ENCODE measurements at places on chromosomes 6 and 20. TPM values are rescaled to one million over a fixed set of nuclear protein-coding genes. Genes with fewer than 3 reads are reported as not detected.

The OTOR gene
- not detected for total RNA-seq

GRCh38 chr6:30816791-30817739 is 67.3 kb upstream of the DDR1 start:
- no peaks in the 10 kb centered on the region for H3K4me1 ChIP-seq
- no peaks in the 10 kb centered on the region for H3K36me3 ChIP-seq
- no peaks in the 10 kb centered on the region for H3K27me3 ChIP-seq
- H3K27ac ChIP-seq = no peak overlapping the region
- no peak for DNase-seq
- no peak overlapping the region for H3K4me3 ChIP-seq

The PRPF6 gene
- total RNA-seq = 73.5 TPM

DNA sequence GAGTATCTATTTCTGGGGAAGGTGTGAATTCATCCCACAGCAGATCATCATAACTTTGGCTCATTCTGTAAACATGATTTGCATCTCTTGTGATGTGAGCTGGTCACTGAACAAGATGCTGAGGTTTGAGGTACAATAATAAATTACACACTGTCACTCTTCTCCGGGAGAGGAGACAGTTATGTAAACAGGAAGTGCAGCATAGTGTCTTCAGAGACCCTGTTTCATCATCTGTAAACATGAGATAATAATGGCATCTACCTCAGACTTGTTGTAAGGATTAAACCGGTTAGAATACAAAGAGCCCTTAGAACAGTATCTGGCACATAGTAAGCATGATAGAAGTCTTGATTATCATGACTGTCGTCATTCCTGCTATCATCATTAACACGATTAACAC is 125.2 kb downstream of the TBC1D7 start:
- no peak overlapping the region for H3K27ac ChIP-seq
- H3K36me3 ChIP-seq = no peaks in the 10 kb centered on the region
- H3K4me1 ChIP-seq = peaks cover 6% of the 10 kb centered on the region
- no peak overlapping the region for H3K4me3 ChIP-seq

GRCh38 chr6:168411130-168411529 is 29.9 kb upstream of the SMOC2 start:
- no peak for DNase-seq
- H3K4me3 ChIP-seq = no peak overlapping the region
- no peak overlapping the region for H3K27ac ChIP-seq
- no peaks in the 10 kb centered on the region for H3K4me1 ChIP-seq
- H3K36me3 ChIP-seq = no peaks in the 10 kb centered on the region
- no peaks in the 10 kb centered on the region for H3K27me3 ChIP-seq

The FAM217A gene
- not detected for total RNA-seq

DNA sequence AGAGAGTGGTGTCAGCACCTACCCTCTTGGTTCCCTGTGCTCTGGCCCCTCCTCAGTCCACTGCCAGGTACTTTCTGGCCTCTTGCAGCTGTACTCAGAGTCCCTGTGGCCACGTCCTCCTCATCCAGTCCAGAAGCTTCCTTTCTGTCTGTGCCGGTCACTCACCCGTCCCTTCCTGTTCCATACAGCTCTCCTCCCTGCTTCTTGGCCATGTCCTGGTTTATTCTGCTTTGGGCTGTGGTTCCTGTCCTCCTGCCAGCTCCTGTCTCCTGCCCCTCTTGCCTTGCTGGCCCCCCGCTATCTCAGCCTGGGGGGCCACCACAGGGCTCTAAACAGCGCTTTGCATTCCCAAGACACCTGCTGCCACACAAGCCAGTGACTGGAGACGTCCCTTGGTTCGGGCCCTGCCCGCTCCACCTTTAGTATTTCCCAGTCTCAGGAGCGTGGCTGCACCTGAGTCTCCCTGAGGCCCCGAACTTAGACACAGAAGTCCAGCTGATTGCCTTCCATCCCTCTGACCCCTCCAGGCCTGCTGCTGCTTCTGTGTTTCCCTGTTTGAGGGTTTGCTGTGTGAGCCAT is 15.5 kb upstream of the RBM38 start:
- peaks cover 40% of the 10 kb centered on the region for H3K36me3 ChIP-seq
- H3K4me3 ChIP-seq = no peak overlapping the region
- peaks cover 7% of the 10 kb centered on the region for H3K4me1 ChIP-seq

DNA sequence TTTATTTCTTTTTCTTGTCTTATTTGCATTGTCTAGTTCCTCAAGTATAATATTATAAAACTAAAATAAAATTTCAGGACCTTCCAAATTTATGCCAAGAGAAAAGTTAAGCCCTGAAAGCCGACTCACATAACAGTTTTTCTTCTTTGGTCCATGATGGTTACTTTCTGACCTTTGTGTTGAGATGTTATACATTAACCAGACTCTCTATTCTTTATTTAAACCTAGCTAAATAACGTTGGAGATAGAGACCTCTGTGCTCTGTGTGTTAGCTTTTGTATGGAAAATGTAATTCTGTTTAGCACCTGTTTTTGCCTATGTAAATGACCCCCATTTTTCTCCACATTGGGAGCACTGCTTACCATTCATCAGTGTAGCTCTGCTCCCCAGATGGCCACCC is 352.4 kb downstream of the CD109 start:
- no peaks in the 10 kb centered on the region for H3K27me3 ChIP-seq
- H3K36me3 ChIP-seq = no peaks in the 10 kb centered on the region
- H3K4me1 ChIP-seq = no peaks in the 10 kb centered on the region

The MYL9 gene
- total RNA-seq = 23.5 TPM

The PSORS1C2 gene
- total RNA-seq = not detected

GRCh38 chr20:35947489-35947888 is 6.8 kb downstream of the SCAND1 start:
- peaks cover 3% of the 10 kb centered on the region for H3K4me1 ChIP-seq
- H3K27me3 ChIP-seq = no peaks in the 10 kb centered on the region
- no peak overlapping the region for H3K27ac ChIP-seq
- peak; percentile 86 for DNase-seq
- H3K36me3 ChIP-seq = peaks cover 5% of the 10 kb centered on the region

GRCh38 chr6:142870787-142871415 is 74.1 kb downstream of the HIVEP2 start:
- no peaks in the 10 kb centered on the region for H3K36me3 ChIP-seq
- no peak overlapping the region for H3K4me3 ChIP-seq
- H3K27me3 ChIP-seq = no peaks in the 10 kb centered on the region
- H3K27ac ChIP-seq = no peak overlapping the region
- DNase-seq = no peak

DNA sequence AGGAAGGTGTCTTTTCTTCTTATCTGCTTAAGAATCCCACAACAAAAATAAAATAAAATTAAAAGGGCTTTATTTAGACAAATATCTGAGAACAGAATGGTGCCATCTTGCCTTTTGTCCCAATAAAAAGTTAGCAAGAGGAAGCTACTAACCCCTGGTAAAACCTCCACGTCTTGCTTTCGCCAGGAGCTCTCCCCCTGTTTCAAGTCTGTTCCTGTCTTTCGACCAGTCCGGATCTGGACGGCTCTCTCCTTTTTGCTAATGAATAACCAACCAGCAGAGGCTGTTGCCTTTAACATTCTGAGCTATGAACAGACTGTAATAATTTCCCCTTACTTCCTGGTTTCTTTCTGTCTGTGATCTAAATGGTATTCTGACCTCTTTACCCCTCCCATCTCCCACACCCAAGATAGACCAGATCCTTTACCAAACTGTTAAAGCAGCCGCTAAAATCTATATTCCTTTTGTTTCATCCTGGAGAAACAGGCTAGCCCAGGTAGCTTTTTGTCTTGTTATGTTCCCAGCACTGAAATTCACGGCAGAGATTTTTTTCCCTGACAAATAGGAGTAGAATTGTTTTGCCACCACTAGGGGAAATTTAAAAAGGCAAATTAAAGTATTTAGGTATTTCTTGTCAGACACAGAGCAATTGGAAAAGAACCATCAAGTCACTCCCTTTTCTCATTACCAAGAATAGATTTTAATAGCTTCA is at the start of gene FRK:
FRK (minus strand) TSS at position 320 of the 712 bp plus-strand sequence. CDS start 580 bp downstream, outside the sequence.
- peak; percentile 49 for DNase-seq
- no peaks in the 10 kb centered on the region for H3K36me3 ChIP-seq
- no peaks in the 10 kb centered on the region for H3K27me3 ChIP-seq
- no peak within 1 kb of the TSS for H3K4me3 ChIP-seq

The PRSS16 gene
- 11.8 TPM for total RNA-seq

The PABPC1L gene
- 49.1 TPM for total RNA-seq

DNA sequence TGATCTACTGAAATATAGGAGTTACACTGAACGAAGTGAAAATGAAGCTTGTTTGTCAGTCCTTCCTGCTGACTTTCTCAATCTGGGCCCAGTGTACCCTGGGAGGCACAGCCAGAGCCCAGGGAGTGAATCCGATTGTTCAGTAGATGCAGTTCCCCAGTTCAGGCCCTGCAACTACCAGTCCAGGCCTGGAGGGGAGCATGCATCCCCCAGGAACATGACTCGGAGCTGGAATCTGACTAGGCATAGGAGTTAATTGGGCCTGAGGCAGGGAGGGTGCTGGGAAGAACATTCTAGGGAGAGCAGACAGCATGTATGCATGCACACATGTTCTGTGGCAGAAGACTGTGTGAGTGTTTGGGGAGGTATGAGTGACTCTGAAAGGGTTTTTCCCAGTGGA is 42.1 kb downstream of the PHACTR3 start:
- H3K4me1 ChIP-seq = no peaks in the 10 kb centered on the region
- H3K27ac ChIP-seq = no peak overlapping the region
- H3K4me3 ChIP-seq = no peak overlapping the region
- DNase-seq = no peak

The TMEM170B gene
- total RNA-seq = 8.6 TPM

DNA sequence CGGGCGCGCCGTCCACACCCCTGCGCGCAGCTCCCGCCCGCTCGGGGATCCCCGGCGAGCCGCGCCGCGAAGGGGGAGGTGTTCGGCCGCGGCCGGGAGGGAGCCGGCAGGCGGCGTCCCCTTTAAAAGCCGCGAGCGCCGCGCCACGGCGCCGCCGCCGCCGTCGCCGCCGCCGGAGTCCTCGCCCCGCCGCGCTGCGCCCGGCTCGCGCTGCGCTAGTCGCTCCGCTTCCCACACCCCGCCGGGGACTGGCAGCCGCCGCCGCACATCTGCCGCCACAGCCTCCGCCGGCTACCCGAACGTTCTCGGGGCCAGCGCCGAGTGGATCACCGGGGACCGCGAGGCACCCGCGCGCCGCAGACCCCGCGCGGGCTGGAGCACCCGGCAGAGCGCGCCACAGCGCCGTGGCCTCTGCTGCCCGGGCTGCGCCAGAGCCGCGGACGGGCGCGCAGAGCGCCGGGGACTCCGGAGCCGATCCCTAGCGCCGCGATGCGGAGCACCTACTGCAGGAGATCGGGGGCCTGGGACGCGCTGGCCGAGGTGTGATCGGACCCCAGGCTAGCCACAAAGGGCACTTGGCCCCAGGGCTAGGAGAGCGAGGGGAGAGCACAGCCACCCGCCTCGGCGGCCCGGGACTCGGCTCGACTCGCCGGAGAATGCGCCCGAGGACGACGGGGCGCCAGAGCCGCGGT is at the start of gene BMP2:
BMP2 (plus strand) TSS at position 151 of the 692 bp plus-strand sequence. CDS start 2,441 bp downstream, outside the sequence.
- peak; percentile 61 for DNase-seq

The C6orf58 gene
- total RNA-seq = not detected

The B4GALT5 gene
- 53.2 TPM for total RNA-seq

GRCh38 chr6:11769244-11769643 is 9.4 kb downstream of the ADTRP start:
- H3K27ac ChIP-seq = no peak overlapping the region
- no peaks in the 10 kb centered on the region for H3K36me3 ChIP-seq
- H3K27me3 ChIP-seq = no peaks in the 10 kb centered on the region
- no peak for DNase-seq
- no peak overlapping the region for H3K4me3 ChIP-seq

DNA sequence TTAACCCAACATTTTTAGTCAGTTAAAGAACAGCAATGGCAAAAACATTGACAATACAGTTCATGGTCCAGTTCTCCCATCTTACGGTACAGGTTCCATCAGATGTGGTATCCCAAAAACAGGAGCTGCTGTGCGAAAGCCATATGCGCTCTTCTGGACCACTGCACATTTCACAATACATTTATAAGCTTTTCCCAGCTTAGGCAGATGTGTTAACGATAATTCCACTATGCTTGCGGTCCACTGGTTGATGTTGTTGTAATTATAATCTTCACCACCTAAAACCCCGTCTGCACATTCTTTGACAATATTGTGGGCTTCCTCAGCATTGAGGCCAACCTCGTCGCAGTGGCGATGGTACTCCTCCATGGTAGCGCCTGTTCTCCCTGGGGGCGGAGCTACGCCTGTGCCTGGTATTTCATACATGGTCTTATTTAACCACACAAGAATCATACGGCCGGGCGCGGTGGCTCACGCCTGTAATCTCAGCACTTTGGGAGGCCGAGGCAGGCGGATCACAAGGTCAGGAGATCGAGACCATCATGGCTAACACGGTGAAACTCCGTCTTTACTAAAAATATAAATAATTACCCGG is 52.0 kb downstream of the BFSP1 start:
- H3K36me3 ChIP-seq = no peaks in the 10 kb centered on the region
- DNase-seq = no peak
- no peaks in the 10 kb centered on the region for H3K27me3 ChIP-seq
- H3K4me1 ChIP-seq = no peaks in the 10 kb centered on the region
- no peak overlapping the region for H3K27ac ChIP-seq

GRCh38 chr6:37648465-37649330 is 49.0 kb downstream of the MDGA1 start:
- peaks cover 11% of the 10 kb centered on the region for H3K4me1 ChIP-seq
- H3K36me3 ChIP-seq = no peaks in the 10 kb centered on the region
- H3K4me3 ChIP-seq = peak overlapping the region; percentile 60
- DNase-seq = peak; percentile 98
- peaks cover 45% of the 10 kb centered on the region for H3K27me3 ChIP-seq
- no peak overlapping the region for H3K27ac ChIP-seq

DNA sequence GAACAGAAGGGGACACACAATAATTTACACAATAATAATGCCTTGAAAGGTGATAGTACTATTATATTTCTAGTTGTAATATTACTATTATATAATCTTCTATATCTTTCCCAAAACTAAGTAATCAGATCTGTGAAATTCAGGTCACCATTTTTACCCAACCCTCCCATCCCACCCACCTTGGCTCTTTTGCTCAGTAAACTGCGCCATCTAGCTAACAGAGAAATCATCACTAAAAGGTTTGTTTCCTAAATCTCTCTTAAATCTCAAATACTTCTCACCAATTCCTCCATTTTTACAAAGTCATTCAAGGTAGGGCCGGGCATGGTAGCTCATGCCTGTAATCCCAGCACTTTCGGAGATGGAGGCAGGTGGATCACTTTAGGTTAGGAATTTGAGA is 83.4 kb downstream of the CDK19 start:
- H3K4me3 ChIP-seq = no peak overlapping the region
- peak; percentile 40 for DNase-seq
- H3K4me1 ChIP-seq = no peaks in the 10 kb centered on the region
- no peaks in the 10 kb centered on the region for H3K27me3 ChIP-seq

DNA sequence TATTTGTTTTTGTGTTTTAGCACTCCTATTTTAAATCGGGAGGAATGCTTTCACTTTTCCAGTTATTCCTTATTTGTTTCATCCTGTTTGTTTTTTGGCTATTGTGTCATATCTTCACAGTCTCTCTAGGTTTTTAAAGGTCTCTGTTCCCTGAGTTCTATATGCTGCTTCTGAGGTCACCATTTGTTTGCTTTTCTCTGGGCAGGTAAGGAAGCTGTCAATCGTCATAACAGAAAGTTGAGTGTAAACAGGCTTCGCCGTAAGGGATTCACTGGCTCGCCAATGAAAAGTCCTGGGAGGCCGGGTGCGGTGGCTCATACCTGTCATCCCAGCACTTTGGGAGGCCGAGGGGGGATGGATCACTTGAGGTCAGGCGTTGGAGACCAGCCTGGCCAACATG is 48.7 kb upstream of the RPS6KA2 start:
- H3K36me3 ChIP-seq = no peaks in the 10 kb centered on the region
- DNase-seq = no peak
- H3K27me3 ChIP-seq = no peaks in the 10 kb centered on the region
- no peak overlapping the region for H3K27ac ChIP-seq
- H3K4me3 ChIP-seq = no peak overlapping the region
- H3K4me1 ChIP-seq = no peaks in the 10 kb centered on the region
